ENCODE measurements at places on chromosomes 3 and 15.

DNA sequence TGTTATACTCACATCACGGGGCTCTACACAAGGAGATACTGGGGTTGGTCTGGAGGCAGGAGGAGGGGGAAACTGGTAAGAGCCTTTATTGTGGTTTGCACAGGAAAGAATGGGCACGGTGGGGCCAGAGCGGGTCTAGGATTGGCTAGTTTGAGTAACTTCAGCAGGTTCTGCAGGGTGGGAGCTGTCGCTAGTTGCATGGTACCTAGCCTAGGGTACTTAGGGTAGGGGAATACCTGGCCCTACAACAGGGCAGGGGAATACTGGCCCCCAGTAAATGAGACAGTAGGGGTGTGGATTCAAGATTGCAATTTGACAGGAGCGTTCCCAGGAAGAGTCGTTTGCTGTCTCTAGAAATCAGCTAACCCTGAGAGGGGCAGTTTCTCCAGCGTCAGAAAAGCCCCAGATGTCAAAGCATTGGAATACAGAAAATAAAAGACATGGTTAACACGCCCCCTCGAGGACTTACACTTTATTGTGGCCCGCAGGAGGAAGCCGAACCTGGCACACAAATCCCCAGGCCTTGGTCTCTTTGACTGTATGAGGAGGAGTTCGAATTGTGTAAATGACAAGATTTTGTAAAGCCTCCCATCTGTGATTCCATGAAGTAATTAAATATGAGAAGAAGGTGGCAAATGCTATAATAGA lies 32.0 kb downstream of the ST8SIA2 start:
- DNase-seq: no peak

DNA sequence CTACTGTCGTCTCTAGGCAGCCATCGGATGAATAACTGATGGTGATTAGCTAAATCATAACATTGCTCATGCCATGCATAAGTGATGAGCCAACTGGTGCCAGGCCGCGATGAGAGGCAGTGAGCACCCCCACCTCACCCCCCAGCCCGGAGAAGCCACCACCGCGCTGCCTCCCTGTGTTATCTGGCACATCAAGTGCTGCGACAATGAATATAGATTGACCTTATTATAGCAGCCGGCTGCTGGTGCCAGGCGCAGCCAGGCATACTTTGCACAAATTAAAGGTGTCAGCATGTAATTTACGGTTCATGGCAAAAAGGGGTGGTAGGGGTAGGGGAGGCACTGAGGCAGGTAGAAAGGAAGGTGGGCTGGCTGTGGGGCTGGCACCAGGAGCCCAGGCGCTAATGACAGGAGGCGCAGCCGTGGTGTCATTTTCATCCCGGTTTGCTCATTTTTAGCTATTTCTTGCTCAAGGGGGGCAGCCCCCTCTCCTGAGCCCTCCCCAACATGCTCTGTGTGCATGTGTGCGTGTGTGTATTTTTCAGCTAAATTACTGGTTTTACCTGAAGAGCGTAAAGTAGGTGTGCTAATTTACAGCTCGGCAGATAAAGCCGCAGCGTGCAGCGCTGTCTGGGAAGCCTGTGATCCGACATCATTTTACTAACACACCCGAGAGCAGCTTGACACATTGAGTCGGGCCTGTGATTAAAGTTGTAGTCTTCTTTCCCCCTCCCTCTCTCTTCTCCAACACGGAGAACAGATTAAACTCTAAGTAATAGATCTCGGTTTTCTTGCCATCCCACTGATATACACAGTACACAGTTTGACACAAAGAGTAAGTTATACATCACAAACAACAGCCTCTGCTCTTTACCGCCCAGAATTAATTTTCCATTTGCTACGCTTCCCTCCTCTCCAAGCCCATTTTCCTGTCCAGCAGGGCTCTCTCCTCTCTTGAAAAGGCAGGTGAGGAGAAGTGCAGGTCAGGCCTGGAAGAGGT lies 212.3 kb downstream of the RPLP1 start:
- DNase-seq: no peak

GRCh38 chr3:73580343-73580742 lies 44.4 kb downstream of the PDZRN3 start:
- no peak for DNase-seq

- no peak for DNase-seq
These were observed 419.6 kb downstream of the DIPK2A start for GRCh38 chr3:144391236-144391635.

GRCh38 chr3:155110022-155110421 lies 29.9 kb downstream of the MME start:
- no peak for DNase-seq

- peak; percentile 18 for DNase-seq
These were observed 69.7 kb upstream of the LRRFIP2 start for GRCh38 chr3:37243820-37244748.

DNA sequence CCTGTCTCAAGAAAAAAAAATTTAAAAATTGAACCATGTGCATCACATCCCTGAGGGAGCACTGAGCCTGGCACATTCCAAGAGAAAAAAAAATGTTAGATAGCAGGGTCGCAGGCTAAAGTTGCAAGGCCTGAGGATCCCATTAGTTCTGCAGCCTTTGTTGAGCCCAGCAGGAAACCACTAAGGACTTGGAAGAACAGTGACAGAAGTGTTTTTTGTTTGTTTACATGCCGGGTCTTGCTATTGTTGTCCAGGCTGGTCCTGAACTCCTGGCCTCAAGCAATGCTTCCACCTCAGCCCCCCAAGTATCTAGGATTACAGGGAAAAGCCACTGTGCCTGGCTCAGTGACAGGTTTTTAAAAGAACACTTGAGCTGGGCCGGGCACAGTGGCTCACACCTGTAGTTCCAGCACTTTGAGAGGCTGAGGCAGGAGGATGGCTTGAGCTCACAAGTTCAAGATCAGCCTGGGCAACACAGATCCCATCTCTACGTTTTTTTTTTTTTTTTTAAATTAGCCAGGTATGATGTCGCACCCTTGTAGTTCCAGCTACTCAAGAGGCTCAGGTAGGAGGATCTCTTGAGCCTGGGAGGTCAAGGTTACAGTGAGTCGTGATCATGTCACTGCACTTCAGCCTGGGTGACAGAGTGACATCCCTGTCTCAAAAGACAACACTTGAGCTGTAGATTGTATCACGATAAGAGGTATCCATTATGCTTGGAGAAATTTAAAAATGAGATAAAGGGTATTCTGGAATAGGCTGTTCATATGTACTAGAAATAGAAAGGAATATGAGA lies 15.2 kb downstream of the CHAC1 start:
- DNase-seq: no peak

DNA sequence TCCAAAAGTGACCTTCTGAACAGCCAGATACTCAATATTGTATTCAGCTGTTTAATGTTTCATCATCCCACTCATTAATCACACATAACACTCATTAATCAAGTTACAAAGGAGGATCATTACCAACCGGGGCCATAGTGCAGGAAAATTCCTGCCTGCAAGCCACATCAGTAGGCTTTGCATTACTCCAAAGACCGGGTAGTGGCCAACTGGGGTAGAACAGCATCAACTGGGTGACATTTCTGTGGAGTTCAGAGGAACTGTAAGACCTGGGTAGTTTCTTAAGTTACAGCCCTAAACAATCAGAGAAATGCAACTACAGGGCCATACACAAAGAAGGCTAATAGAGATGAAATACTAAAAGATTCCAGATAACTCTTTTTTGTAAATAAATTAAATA lies 253.1 kb downstream of the WDR72 start:
- no peak for DNase-seq
